ENCODE measurements at places on chromosomes 16 and 17.

DNA sequence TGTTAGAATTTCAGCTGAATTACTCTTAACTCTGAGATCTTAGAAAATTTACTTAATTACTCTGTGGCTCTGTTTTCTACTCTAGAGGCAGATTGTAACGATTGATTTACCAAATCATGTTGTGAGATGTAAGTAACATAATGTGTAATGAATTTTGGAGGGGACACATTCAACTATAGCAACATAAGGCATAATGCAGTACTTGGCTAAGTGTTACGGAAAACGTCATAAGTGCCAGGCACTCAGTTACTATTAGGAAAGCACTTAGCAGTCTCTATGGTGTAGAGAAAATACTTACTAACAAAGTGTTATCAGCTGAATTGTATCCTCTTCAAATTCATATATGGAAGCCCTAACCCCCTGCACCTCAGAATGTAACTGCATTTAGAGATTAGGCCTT is 40.6 kb upstream of the CDH8 start:
- no peak for DNase-seq

DNA sequence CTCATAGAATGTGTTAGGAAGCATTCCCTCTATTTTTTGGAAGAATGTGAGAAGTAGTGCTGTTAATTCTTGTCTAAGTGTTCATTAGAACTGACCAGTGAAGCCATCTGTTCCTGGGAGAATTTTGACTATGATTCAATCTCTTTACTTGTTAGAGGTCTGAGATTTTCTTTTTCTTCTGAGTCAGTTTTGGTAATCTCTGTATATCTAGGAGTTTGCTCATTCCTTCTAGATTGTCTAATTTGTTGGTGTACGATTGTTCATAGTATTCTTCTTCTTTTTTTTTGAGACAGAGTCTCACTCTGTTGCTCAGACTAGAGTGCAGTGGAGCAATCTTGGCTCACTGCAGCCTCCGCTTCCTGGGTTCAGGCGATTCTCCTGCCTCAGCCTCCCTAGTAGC is 20.4 kb downstream of the NFATC3 start:
- DNase-seq, result no peak

- no peak for DNase-seq
Measured at GRCh38 chr16:2866431-2866830, 8.5 kb upstream of the PRSS22 start.

DNA sequence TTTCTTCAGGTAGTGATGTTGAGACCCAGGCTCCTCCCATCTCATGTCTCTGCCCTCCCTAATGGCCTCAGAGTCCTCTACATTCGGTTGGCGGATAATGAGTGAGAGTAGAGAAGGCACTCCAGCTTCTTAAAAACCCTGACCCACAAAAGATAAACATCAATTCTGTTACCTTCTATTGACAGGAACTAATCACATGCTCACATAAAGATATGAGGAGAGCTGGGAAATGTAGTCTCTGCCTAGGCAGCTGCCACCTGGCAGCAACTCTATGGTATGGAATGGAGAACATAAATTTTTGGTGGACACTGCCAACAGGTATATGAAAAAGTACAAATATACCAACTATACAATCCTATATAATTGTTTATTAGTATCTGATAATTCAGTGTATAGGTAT is 110.7 kb upstream of the HLF start:
- no peak for DNase-seq

GRCh38 chr16:18945233-18945632 is 19.0 kb upstream of the SMG1 start:
- no peak for DNase-seq

GRCh38 chr17:31512104-31512740 is 120.7 kb downstream of the RAB11FIP4 start:
- DNase-seq, result no peak

DNA sequence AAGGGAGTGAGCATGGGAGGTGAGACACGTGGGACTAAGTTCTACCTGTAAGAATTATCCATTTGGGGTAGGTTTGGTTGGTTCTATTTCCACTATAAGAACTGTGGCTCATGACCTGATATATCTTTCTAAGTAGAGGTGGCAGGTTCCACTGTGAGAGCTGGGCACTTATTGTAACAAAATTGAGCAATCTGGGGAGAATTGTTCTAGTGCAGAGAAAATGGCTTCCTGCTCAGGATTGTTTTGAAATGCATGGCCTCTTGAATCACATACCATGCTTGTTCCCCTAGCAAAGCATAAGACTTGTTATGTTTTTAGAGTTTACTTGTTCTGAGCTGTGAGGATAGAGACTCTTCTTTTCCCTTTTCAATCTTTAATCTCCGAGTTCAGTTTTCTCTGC is 125.9 kb downstream of the MAP2K6 start:
- DNase-seq, result no peak

GRCh38 chr16:17515421-17516210 is 44.9 kb upstream of the XYLT1 start:
- no peak for DNase-seq

DNA sequence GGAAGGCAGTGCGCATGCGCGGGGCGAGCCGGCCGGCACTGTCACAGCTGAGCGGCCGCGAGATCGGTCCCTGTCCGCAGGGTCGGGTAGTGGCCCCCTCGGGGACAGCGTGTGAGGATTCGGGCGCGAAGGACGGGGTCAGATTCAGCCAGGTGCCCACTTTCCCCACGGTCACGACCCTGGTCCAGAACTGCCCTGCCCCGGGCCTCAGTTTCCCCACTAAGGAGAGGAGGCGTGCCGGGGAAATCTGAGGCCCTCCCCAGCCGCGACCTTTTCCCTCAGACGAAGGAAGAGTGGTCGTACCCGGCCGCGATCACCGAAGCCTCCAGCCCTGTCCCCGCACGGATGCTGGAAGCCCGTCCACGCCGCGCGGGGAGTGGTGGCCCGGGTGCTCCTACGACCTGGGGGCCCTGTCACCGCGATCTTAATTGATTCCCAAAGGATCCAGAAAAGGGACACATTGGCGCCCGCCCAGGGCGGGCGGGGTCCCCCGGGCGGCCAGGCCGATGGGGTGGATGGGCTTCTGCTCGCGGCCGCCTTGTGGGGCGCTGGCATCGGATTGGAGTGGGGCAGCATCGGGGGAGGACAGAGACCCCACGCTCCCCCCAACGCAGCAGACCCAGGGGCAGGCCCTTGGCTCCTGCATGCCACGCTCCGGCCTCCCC is 57.7 kb downstream of the SRL start:
- DNase-seq, result no peak

DNA sequence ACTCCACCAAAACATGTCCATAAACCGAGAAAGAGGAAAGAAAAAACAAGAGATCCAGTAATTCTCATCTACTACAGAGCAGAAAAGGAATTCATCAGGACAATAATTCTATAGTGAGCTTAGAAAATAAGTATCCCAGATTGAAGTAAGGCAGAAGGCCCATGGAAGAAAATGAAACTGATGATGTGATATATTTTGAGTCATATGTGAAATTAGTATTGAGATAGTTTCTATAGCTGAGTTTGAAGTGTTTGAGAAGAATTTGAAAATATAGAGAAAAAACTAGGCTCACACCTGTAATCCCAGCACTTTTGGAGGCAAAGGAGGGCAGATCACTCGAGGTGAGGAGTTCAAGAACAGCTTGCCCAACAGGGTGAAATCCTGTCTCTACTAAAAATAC is 19.7 kb downstream of the LUC7L3 start:
- no peak for DNase-seq

DNA sequence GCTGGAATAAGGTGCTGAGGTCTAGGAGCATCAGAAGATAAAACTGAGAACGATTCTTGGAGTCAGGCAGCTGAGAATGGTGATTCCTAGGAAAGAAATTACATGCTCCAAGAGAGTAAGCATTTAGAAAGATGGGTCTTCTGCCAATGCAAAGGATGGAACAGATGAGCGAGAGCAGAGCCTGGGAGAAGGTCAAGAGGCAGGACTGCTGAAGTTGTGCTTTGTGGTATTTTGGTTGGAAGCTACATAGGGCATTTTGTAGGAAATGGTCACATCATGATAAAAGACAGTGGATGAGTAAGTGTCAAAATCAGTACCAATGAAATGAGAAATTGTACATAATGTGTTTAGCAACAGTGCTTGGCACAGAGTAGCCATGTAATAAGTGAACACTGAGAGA is 1.4 kb upstream of the CRYM start:
- no peak for DNase-seq

DNA sequence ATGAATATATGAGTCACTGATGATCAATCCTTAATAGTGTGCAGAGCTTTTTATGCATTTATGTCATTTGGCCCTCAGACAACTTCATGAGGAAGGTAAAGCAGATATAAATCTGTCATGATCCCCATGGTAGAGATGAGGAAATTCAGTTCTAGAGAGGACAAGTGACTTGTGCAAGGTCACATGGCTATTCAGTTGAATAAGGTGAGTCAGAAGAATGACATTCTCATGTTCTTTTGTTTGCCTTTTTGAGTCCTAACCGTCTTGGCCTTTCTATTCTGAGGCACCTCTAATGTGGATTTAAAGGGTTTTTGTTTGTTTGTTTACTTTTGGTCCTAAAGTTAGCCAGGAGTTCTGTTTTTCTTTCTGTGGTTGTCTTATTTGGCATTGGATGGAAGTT is 116.2 kb upstream of the ELAC2 start:
- DNase-seq, result no peak

GRCh38 chr16:13923703-13924298 is 3.8 kb downstream of the ERCC4 start:
- DNase-seq, result no peak

DNA sequence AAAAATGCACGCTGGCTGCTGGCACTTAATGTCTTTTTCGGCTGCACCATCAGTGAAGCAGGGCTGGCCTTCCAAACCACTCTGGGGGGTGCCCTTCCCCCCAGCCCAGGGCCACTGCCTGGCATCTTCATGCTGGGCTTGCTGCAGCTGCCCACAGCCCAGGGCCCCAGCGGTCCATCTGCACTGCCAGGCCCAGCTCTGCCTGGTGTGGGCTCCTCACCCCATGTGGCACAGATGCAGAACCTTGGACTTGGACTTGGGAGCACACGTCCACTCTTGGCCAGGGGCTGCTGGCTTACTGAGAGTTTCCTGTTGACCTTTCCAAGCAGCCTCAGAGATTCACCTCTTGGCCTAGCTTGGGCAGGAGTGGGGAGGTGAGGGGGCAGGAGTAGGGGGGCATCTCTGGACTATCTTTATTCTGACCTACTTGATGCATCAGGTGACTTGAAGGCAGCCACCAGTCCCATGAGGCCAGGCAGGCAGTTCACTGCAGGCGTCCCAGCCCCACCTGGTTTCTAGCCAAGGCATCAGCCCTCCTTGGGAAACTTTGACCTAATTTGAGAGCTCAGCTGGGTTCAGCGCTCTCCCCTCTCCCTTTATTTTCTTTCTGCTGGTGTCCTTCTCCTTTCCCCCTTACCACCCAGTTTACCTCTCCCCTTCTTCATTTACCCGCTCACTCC is 365.8 kb downstream of the CPPED1 start:
- DNase-seq, result peak; percentile 81

DNA sequence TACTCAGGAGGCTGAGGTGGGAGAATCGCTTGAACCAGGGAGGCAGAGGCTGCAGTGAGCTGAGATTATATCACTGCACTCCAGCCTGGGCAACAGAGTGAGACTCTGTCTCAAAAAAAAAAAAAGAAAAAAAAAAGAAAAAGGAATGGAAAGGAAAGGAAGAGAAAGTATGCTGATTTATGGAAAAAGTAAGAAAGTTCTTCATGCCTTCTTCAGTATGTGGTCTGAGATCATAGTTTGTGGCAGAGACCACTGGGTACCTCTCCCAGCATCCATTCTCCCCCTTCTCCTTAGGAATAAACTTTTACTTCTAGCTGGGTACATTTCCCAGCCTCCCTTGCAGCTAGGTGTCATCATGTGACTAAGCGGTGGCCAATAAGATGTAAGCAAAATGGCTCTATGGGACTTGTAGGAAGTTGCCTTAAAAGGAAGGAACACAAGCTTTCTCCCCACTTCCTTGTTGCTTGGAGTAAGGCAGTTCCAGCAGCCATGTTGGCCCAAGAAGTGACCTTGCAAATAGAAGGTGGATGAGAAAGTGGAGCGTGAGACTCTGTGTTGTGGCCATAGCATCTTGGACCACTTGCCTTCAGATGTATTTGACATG is 26.1 kb upstream of the XPO6 start:
- no peak for DNase-seq

- no peak for DNase-seq
Measured at GRCh38 chr16:88702371-88703210, 3.6 kb downstream of the RNF166 start.

All from posterior cingulate gyrus (tissue), 11 donors.